ENCODE measurements at places on chromosomes 12 and 14.

GRCh38 chr14:75709207-75709812 lies 48.3 kb downstream of the TTLL5 start:
- DNase-seq: peak; percentile 90

DNA sequence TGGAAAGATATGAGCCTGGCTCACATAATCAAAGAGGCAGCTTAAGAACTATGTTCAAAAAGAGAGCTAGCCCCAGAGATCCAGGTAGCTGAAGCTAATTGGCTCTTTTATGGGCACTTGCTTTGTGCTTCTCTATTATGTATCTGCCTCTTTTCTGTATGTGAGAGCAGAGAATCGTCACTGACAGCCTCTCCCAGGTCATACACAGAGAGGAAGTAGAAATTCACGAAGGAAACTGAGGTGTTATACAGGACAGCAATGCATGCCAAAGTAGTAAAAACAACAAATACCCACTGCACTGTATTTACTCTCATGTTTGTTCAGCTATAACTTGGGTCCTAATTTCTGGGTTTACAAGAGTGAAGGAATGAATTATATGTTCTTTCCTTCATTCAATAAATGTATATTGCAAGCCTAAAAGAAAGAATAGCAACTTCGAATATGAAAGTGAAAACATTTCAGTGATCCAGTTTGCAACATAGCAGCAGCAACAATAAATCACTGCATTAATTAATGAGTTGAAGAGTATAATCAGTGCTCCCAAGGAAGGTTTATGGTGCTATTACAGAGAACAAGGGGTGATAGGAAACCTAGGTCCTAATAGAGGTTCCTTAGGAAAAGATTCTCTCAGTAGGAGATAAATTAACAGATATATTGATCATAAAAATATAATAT lies 47.1 kb upstream of the ATXN7L3B start:
- DNase-seq: no peak

GRCh38 chr12:1696800-1697199 lies 5.9 kb downstream of the ADIPOR2 start:
- DNase-seq: no peak

DNA sequence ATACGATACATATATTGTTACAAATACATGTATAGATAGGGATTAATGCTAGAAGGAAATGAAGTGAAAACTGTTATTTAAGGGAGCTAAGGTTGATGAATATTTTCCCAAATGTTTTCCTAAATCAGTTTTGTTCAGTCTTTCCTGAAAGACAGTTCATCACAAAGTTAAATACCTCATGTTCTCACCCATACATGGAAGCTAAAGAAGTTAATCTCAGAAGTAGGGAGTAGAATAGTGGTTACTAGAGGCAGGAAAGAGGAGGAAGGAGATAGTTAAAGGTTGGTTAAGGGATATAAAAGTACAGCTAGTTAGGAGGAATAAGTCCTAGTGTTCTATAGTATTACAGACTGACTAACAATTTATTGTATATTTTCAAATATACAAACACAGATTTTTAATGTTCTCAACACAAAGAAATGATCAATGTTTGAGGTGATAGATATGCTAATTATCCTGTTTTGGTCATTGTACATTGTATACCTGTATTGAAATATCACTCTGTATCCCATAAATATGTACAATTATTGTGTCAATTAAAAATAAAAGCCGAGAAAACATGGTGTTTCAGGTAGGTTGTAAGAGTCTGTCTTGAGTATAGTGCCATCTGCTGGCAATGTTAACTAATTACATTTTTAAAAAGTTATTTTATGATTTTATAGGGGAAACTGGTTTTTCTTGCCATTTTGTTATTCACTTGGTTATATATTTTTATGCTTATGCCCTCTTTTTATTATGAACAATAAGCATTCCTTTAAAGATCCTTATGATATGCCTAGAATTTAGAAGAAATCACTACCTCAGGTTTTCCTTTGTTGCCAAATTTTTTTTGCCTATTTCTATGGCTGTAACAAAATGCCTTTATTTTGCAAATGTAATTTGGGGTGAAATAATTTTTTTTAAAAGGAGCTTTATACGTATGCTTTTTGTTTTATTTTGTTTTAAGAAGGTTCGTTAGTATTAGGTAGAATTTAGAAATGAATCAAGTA lies 26.9 kb downstream of the ZDHHC17 start:
- peak; percentile 25 for DNase-seq

DNA sequence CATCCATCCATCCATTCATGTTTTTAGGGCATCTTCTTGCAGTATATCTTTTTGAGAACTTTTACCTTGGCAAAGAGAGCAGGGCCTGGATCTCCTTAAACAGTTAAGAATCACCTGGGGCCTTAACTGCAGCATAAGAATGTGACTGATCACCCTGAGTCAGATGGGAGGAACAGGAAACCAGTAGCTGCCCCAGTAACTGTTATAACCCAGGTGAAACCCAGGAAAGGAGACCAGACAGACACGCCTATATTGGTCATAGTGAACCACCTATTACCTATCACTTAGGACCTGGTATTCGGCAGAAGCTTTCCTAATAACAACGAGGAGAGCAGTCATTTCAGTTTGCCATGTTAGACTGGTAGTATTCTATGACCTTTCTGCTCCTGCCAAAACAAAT lies 43.4 kb upstream of the NR2C1 start:
- no peak for DNase-seq

DNA sequence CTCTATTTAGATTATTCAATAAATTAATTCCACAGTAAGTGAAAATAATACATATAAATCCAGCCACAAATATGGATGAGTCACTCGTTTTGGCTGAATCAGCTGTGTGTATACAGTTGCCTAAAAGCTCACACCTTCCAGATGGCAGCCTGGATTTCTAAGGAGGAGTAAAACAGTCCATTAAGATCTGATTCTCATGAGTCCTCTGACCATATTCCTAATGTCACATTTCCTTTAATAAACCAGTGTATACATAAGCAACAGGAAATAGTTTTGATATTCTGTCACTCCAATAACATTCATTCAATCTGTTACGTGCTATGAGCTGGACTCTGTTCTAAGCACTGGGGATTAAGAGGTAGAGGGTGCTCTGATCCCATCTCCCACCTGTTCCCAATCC lies 21.8 kb downstream of the MDM1 start:
- DNase-seq: peak; percentile 47

DNA sequence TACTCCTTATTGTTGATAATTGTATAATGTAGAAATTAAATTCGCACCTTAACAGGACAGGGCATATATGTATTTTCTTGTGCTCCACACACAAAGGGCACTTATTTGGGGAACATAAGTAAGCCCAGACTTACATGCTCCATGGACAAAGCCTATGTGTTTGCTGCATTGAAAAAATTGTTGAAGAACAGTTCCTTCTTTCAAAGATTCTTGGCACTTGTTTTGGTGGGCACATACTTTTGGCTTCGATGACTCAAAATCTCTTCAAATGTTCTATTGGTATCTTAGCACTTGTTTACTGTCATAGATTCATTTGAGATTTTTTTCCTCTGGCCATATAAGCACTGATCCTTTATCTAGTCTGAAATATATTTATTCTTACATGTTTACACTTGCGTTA lies 1.4 kb upstream of the MAP4K5 start:
- no peak for DNase-seq

GRCh38 chr12:48817873-48818830 lies at the start of gene CACNB3:
CACNB3 (plus strand) TSS chr12:48818496; CDS start chr12:48818930, 434 bp downstream.
- DNase-seq: peak; percentile 67

DNA sequence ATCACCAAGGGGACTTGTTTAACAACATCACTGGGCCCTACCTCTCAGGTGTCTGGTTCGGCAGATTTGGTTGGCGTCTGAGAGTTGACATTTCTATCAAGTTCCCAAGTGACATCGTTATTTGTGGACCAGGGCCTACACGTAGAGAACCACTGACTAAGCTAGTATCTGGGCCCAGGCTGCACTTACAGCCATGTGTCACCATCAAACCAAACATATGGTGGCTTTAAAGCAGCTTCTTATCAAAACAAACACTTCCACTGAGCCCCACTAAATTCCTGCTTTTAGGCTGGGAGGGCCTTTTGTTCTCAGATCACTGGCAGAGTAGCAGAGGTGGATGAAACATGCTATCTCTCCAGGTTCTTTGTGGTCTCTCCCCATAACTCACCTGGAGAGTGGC lies 220.5 kb downstream of the PELI2 start:
- DNase-seq: no peak

Data from HTR-8/SVneo (cell line).